ENCODE measurements at places on chromosomes 11 and 22.
A peak's percentile ranks its signal among the peaks of the same experiment; 100 is the strongest.

GRCh38 chr22:26857169-26857568 is 199.8 kb downstream of the MIAT start:
- H3K27me3 ChIP-seq = no peaks in the 10 kb centered on the region
- no peak overlapping the region for H3K4me3 ChIP-seq
- H3K4me1 ChIP-seq = no peaks in the 10 kb centered on the region
- DNase-seq = no peak

GRCh38 chr11:64098318-64098831 is 62.6 kb downstream of the FLRT1 start:
- no peaks in the 10 kb centered on the region for H3K4me1 ChIP-seq
- no peak for DNase-seq
- no peak overlapping the region for H3K4me3 ChIP-seq
- no peak overlapping the region for H3K27ac ChIP-seq
- no peaks in the 10 kb centered on the region for H3K36me3 ChIP-seq
- H3K27me3 ChIP-seq = no peaks in the 10 kb centered on the region

DNA sequence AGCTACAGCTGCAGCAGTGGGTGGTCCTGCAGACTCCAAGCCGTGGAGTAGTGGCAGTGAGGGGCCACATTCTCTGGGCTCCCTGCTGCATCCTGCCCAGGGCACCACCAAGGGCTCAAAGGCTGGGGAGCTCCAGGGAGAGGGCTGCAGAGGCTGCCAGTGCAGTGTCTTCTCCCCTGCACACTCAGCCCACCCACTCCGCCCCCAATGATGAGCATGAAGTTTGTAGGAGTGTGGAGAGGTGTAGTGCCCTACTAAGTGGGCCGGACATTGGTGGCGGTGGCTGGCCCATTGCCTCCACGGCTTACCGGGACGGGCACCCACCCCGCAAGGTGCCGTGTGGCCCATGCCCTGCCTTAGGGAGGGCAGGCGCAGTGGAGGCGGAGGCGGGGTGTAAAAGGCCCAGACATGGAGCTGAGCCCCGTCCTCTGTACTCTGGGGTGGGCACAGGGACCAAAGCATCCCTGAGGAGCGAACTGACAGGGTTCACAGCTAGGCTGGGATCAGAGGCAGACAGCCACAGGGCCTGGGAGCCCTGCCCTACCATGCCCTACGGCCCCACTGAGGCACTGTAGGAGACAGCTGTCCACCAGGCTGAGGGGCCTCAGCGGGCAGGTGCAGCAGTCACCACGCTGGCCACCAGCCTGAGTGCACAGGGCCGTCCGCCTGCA is 18.9 kb downstream of the ARVCF start:
- H3K27me3 ChIP-seq = peaks cover 5% of the 10 kb centered on the region
- no peak overlapping the region for H3K27ac ChIP-seq
- no peak overlapping the region for H3K4me3 ChIP-seq
- no peaks in the 10 kb centered on the region for H3K4me1 ChIP-seq
- H3K36me3 ChIP-seq = no peaks in the 10 kb centered on the region

DNA sequence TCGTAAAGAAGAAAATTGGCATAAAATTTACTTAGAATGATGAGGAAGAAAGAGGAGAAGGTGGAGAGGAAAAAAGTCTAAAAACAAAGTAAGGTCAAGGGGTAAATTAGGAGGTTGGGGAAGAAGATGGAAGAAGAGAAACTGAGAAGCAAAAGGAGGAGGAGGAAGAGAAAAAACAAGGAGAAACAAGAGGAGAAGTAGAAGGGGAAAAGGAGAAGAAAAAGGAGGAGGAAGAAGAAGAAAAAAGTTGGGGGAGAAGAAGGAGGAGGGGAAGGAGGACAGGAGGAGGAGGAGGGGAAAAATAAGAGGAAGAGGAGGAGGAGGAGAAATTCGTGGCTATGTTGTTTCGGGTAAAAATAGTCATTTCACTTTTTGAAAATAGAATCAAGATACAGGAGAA is 42.4 kb downstream of the IL10RA start:
- DNase-seq = no peak
- H3K4me1 ChIP-seq = peaks cover 33% of the 10 kb centered on the region
- H3K4me3 ChIP-seq = no peak overlapping the region
- no peak overlapping the region for H3K27ac ChIP-seq
- H3K27me3 ChIP-seq = no peaks in the 10 kb centered on the region
- H3K36me3 ChIP-seq = peaks cover 8% of the 10 kb centered on the region

DNA sequence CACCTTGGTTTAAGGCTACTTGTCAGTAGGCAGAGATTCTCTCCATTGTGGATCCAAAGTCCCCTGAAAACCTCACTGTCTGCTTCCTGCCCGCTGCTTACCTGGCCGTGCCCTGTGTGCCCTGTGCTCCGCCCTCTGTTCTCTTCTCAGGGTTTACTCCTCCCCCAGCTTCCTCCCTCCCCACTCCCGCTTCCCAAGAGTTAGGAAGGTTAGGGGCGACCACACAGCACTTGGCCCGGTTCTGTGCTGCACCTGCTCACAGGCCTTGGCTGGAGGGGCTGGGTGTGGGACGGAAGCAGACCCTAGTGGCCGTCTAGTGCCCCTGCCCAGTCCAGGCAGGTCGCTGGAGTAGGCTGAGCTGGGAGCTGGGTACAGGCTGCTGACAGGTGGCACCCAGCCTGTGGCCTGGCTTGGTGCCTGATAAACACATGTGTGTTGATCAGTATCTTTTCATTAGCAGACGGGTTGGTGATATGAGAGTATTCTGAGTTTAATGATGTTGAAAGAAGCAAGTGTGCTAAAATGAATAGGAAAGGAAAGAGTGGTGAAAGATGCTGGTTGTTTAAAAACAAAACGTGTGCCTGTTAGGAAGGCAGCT is 40.5 kb downstream of the GRAMD4 start:
- H3K27me3 ChIP-seq = no peaks in the 10 kb centered on the region
- H3K4me1 ChIP-seq = peaks cover 21% of the 10 kb centered on the region
- peaks cover 7% of the 10 kb centered on the region for H3K36me3 ChIP-seq
- H3K27ac ChIP-seq = peak overlapping the region; percentile 87
- DNase-seq = no peak
- peak overlapping the region; percentile 41 for H3K4me3 ChIP-seq

DNA sequence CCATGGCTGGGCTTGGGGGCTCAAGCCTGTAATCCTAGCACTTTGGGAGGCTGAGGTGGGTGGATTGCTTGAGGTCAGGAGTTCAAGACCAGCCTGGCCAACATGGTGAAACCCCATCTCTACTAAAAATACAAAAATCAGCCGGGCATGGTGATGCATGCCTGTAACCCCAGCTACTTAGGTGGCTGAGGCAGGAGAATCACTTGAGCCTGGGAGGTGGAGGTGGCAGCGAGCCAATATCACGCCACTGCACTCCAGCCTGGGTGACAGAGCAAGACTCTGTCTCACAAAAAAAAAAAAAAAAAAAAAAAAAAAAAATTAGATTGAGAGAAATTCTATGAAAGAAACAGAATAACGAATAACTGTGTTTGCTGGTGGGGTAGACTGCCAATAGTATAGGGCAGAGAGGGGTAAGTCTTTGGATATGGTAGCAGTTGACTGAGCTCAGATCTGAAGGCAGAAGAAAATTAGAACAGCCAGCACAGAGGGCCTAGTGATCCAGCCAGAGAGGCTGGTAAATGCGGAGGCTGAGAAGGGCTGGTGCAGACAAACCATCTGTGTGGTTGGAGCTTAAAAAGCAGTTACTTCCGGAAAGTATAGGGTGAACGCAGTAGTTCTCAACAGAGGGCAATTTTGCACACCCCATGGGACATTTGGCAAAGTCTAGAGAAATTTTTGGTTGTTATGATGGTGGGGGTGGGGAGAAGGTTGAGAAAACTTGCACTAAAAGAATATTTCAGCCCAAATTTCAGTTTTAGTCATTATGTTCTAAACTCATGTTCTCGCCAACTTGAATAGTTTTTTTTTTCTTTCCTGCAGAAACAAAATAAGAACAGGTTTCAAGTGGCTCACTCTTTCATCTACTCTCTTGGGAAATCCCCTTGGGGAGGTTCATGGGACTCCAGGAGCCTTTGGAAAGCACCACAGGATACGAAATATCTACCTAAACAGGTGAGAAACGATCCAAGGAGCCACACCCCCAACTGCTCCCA is 1.6 kb upstream of the HORMAD2 start:
- H3K4me1 ChIP-seq = peaks cover 23% of the 10 kb centered on the region
- peak overlapping the region; percentile 56 for H3K27ac ChIP-seq
- peaks cover 16% of the 10 kb centered on the region for H3K27me3 ChIP-seq
- peak overlapping the region; percentile 53 for H3K4me3 ChIP-seq
- DNase-seq = peak; percentile 10

GRCh38 chr11:86303257-86303656 is 1.2 kb downstream of the HIKESHI start:
- H3K4me3 ChIP-seq = peak overlapping the region; percentile 100
- peak overlapping the region; percentile 77 for H3K27ac ChIP-seq
- DNase-seq = no peak
- H3K4me1 ChIP-seq = peaks cover 28% of the 10 kb centered on the region
- H3K27me3 ChIP-seq = no peaks in the 10 kb centered on the region

GRCh38 chr22:44988671-44989070 is 21.1 kb downstream of the PHF21B start:
- H3K4me1 ChIP-seq = no peaks in the 10 kb centered on the region
- H3K4me3 ChIP-seq = no peak overlapping the region
- H3K27ac ChIP-seq = no peak overlapping the region
- H3K36me3 ChIP-seq = no peaks in the 10 kb centered on the region

- no peak for DNase-seq
- peaks cover 9% of the 10 kb centered on the region for H3K4me1 ChIP-seq
- H3K36me3 ChIP-seq = no peaks in the 10 kb centered on the region
- H3K27ac ChIP-seq = no peak overlapping the region
- peaks cover 2% of the 10 kb centered on the region for H3K27me3 ChIP-seq
- H3K4me3 ChIP-seq = no peak overlapping the region
Observed at GRCh38 chr11:109865548-109866186, 227.5 kb upstream of the ZC3H12C start.

DNA sequence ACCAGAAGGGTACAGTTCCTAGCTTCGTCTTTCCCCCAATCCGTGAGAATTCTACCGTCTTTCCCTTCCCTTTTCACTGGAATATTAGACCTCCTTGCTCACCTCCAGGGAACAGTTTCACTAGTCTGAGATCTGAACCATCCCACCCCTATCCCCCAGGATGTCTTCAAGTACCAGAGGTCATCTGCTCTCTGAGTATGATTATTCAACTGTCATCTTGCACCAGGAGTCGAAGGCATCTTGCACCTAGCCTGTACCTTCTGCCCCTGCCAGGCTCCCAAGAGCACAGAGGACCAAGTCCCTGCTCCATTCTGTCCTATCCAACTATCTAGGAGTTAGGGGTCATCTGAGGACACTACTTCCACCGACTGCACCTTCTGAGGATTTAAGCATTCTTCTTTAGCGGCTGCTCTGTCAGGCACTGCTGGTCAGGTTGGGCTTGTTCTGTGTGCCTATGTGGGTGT is 804 bp downstream of the ACER3 start:
- peaks cover 33% of the 10 kb centered on the region for H3K4me1 ChIP-seq
- peak overlapping the region; percentile 90 for H3K4me3 ChIP-seq
- no peak for DNase-seq
- H3K27ac ChIP-seq = peak overlapping the region; percentile 73
- peaks cover 2% of the 10 kb centered on the region for H3K36me3 ChIP-seq

DNA sequence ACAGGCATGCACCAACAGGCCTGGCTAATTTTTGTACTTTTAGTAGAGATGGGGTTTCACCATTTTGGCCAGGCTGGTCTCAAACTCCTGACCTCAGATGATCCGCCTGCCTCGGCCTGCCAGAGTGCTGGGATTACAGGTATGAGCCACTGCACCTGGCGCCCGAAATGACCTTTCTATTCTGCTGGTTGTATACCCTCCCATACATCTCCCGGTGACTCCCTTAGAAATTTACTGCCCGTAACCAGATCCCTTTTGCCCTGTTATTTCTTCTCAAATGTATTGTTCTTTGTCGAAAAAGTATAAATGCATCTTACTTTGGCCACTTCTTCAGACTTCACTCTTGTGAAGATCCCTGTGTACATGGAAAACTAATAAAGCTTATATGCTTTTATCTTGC is 22.0 kb downstream of the MCHR1 start:
- no peak overlapping the region for H3K4me3 ChIP-seq
- H3K4me1 ChIP-seq = peaks cover 19% of the 10 kb centered on the region
- H3K36me3 ChIP-seq = no peaks in the 10 kb centered on the region
- no peak overlapping the region for H3K27ac ChIP-seq
- DNase-seq = no peak

- no peaks in the 10 kb centered on the region for H3K27me3 ChIP-seq
- no peak overlapping the region for H3K27ac ChIP-seq
- DNase-seq = no peak
- no peak overlapping the region for H3K4me3 ChIP-seq
- H3K36me3 ChIP-seq = peaks cover 3% of the 10 kb centered on the region
- peaks cover 13% of the 10 kb centered on the region for H3K4me1 ChIP-seq
Observed at GRCh38 chr11:73372375-73372993, 3.7 kb upstream of the RELT start.

DNA sequence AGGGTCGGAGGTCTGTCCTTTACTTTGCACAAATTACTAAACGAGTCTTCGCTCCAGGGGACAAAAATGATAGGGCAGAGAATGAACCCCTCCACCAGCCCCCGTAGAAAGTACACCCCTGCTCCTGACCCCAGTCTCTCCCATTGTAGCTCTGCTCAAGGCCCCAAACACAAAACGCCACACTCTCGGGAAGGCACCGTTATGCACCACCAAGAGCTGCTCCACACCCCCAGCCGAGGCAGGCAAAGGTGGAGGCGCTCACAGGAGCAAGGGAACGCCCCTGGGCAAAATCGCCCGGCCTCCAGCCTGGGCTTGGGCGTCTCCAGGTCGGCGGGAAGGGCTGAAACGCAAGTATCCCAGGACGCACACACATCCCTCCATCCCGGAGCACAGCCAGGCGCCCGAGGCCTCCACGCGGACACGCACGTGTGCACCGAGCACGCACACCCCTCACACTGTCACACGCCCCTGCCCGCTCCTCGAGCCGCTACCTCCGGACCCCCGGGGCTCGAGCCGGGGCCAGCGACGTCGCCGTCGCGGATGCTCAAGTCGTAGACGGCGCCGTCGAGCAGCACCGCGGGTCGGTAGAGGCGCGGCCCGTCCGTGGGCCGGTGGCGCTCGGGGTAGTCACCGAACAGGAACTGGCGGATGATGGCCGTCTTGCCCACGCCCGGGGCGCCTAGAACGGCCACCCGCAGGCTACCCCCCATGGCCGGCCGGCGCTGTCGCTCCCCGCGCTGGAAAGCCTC is 786 bp downstream of the RASL10A start:
- H3K27me3 ChIP-seq = peaks cover 45% of the 10 kb centered on the region
- peak overlapping the region; percentile 40 for H3K4me3 ChIP-seq
- no peak overlapping the region for H3K27ac ChIP-seq

DNA sequence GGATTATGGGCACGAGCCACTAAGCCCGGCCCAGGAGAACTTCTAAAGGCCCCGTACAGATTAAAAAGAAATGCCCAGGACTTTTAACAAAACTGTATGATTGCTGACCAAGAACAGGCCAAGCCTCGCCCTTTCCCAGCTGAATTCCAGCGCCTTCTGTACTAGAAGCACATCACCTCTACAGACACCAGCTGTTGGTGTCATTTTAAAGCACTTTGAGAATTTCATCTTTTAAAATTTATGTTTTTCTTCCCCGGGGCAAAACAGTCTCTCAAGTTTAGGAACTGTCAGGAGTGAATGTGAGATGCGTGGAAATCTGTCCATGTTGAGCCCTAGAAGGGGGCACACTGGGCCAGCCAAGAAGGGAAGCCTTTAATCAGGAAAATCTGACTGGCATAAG is 362.4 kb downstream of the LARGE1 start:
- no peaks in the 10 kb centered on the region for H3K4me1 ChIP-seq
- DNase-seq = no peak
- no peaks in the 10 kb centered on the region for H3K36me3 ChIP-seq
- no peak overlapping the region for H3K4me3 ChIP-seq
- no peaks in the 10 kb centered on the region for H3K27me3 ChIP-seq
- no peak overlapping the region for H3K27ac ChIP-seq

GRCh38 chr11:61295596-61295926 is 445 bp upstream of the VWCE start:
- no peak for DNase-seq
- peaks cover 28% of the 10 kb centered on the region for H3K4me1 ChIP-seq
- no peak overlapping the region for H3K27ac ChIP-seq
- H3K27me3 ChIP-seq = peaks cover 16% of the 10 kb centered on the region

Data from activated T-helper 1 cell treated with anti-CD3 and anti-CD28 coated beads, Interleukin-12 subunit alpha, Interleukin-12 subunit beta, Interleukin-2, Interleukin-4 antibody, amounts not matched to agents 30 ng/mL and 10 ng/mL and 1 ng/mL, durations not matched to agents 14 hours and 24 hours and 36 hours (primary cell).